MV-4-11 (cell line): ENCODE measurements at places on chromosomes 2 and 18.
A peak's percentile ranks its signal among the peaks of the same experiment; 100 is the strongest.

- DNase-seq: peak; percentile 39
Measured at GRCh38 chr18:26215247-26215970, 10.8 kb upstream of the TAF4B start.

GRCh38 chr18:12960395-12960794, 12.6 kb downstream of the SEH1L start:
- DNase-seq: no peak

GRCh38 chr18:35180455-35180854, 60.4 kb upstream of the ZNF397 start:
- no peak for DNase-seq

GRCh38 chr18:79381811-79382311, 13.9 kb upstream of the NFATC1 start:
- DNase-seq: no peak

GRCh38 chr18:24413148-24413547, 13.3 kb upstream of the IMPACT start:
- DNase-seq: no peak

DNA sequence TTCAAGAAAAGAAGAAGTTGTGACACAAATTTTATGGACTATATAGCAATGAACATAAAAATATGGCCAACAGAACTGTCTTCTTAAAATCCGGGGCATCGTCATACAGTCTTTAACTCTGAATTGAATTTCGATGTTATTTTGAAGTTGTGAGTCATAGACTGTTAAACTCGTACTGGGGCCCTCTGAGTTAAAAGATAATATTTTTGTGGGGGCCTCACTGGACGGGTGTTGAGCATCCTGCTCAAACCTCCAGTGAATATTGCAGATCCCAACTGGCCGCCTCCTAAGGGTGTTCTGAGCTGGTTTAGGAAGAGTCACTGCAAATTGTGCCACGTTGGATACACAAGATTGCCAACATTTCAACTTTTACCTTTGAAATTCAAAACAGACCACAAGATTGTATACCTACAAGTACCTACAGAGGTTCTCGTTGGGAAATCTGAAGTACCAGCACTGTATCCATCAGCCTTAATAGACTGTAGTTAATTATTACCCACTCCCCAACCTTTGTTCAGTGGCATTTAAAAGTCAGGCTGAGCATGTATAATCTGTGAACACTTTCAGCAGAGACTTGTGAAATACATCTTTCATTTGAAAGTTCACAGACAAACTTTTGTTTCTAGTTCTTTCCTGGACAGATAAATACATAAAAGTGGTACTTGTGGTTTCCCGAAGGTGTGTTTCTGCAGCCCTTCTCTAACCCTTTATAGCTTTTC, 27.8 kb downstream of the KLHL23 start:
- no peak for DNase-seq

- DNase-seq: peak; percentile 39
Measured at GRCh38 chr2:112879491-112880041, 31.4 kb upstream of the IL37 start.

- DNase-seq: peak; percentile 87
Measured at GRCh38 chr2:207135801-207136457, 29.8 kb downstream of the KLF7 start.

DNA sequence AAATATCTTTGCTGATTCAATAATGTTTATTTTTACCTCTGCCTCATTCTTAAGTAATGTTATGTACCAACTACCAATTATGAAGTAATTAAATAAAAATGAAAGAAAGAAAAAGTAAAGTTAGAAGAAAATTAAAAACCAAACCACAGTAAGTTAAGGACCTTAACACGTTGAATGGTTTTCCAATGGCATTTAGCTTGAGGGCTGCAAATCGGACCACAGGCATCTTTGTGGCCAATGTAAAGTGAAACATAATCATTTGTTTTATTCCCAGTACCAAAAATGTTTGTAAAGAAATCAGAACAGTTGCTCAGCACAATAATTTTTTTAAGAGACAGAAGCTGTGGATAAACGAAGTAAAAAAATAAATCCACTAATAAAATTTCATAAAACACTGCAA, 1455.5 kb upstream of the ZEB2 start:
- DNase-seq: no peak

DNA sequence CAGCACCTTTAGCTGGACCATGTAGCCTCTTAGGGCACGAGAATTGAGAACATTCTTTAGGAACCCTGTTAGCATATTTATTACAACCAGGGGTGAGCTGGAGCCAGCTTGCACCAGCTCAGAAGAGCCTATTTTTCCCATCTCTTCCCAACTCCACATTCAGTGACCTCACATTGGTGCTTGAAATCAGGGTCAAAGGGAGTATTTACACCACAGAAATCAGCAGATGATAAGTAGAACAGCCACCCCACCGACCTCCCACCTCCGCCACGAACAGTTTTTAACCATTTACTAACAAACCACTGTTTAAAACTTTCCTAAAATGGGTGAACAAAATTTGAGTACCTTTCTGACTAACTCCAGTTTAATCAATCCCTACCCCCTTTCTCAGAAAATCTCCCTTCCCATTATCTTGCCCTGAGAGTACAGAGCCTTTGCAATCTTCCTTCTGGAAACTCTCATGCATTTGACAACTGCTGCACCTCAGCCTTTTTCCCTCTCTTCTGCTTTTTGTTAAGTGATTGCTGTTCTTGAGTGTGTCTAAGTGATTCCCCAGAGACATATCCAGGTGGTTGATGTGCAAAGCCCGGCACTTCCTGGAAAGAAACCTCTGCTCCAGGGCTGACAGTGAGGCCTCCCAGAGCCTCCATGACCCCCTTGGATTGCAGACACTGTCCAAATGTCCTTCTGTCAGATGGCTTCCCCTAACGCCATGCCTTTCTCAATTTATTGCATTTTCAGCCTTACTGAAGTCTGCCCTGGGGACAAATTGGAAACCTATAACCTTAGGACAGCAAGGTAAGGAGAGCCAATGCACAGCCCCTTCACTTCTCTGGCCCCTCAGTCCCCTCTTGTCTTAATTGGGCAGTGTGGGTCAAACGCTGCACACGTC, 389.5 kb upstream of the TNP1 start:
- no peak for DNase-seq

GRCh38 chr2:96539215-96539920, 2.8 kb downstream of the ARID5A start:
- DNase-seq: no peak

- DNase-seq: no peak
Measured at GRCh38 chr2:136647039-136647438, 118.3 kb upstream of the THSD7B start.

GRCh38 chr2:42480402-42480801, 13.4 kb downstream of the KCNG3 start:
- no peak for DNase-seq

DNA sequence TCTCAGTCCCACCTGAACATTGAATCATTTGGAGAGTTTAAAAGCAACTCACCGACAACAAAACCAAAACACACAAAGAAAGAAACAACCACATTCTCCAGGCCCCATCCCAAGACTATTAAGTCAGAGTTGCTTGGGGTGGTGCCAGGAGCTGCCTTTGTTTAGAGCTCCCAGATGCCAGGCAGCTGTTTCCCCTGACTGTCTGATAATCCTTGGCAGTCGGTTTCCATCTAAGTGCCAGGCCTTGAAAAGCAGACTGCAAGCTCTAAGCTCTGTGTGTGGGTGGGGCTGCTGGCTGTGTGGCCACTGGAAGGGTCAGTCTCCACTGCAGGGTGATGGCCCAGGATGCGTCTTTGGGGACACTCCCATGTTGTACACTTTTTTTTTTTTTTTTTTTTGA, 255.3 kb upstream of the AGAP1 start:
- no peak for DNase-seq

- DNase-seq: no peak
Measured at GRCh38 chr2:74148457-74149246, 940 bp upstream of the BOLA3 start.

DNA sequence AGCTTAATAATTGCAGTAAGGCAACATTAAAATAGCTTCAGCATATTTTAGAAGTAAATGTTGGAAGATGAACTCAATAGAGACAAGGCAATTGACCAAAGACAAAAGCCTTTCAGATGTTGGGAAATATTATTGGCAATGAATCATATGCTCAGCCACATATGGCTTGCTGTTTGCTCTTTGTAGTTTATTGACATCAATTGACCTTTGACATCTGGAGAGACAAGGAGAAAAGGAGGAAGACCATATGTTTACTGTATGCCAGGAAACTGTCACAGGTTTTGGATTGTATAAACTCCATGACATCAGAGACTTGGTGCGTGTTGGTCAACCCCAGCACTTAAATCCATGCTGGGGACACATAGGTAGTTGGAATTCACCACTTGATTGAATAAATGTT, 60.6 kb upstream of the SLC16A14 start:
- DNase-seq: peak; percentile 9

DNA sequence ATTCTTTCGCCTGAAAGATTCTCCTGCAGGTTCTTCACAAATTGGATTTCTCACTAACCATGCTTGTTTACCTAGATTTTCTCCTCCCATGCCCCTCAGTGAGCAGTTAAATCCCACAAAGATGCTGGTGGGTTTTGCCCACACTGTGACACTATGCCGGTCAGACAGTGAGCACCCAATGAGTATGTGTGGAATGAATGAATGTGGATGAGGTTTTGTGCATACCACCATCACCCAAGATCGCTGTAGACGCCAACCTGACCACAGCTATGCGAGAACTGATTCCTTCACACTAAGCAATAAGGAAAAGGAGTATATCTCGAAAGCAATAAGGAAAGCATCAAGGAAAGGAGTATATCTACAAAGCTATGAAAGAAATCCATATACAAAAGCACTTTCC, 116.7 kb downstream of the PID1 start:
- no peak for DNase-seq

DNA sequence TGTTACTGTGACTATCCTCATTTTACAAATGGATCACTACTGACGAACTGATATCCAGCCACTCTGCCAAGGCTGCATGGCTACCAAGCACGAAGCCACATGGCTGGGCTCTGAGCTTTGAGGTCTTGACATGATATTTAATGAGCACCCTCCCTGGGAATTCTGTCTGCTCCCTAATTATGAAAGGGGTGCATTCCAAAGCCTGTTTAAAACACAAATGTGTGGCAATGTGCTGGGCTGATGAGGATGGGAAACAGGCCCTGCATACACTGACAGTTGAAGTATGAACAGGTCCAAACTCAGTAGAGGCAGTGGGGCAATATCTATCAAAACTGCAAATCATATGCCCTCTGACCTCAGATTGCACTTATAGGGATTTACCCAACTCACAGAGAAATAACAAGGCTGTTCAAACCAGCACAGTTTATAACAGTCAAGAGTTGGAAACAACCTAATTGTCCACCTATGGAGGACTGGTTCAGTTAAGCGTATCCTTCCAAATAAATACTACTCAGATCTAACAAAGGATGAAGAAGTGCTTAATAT, 20.8 kb downstream of the CDC42EP3 start:
- DNase-seq: no peak

- DNase-seq: no peak
Measured at GRCh38 chr2:8448824-8449556, 232.9 kb upstream of the ID2 start.

- DNase-seq: no peak
Measured at GRCh38 chr2:9958057-9958456, 6.6 kb downstream of the GRHL1 start.

- DNase-seq: no peak
Measured at GRCh38 chr2:2000018-2000723, 255.9 kb upstream of the PXDN start.

- no peak for DNase-seq
Measured at GRCh38 chr2:109247340-109247739, 118.3 kb downstream of the SH3RF3 start.

DNA sequence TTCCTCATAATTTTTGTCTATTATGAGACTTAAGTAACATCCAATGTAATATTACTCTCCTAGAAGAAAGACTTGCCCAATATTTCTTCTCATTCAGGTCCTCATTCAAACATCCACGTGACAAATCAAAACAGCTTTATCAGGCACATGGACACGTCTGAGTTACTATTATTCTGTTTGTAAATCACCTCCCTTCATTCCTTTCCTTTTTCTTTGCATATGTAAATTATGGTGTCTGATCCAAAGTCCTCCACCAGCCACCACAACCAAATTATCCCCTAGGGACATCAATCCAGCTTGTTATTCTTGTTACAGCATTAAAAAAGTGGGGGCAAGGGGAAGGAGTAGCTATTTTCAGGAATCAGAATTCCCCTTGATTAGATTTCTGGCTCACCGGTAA, 7.1 kb downstream of the TMEM163 start:
- no peak for DNase-seq

GRCh38 chr18:3118195-3119010, 101.4 kb downstream of the MYOM1 start:
- DNase-seq: no peak

DNA sequence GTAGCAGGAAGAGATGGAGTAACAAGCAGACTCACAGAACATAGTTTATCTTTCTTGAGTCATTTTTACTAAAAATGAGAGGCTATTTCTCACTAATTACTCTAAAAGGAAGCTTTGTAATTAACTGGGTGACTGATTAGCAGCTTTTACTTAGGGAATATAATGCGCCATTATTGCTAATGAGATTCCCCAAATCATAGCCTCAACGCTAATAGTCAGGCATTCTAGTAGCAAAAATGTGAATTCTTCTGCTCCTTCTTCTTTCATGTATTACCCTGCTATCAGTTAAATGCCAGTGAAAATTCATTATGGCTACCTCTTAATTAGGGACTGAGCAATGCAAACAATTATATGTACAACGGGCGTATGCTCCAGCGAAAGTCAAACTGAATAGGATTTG, 349.8 kb downstream of the CDH19 start:
- no peak for DNase-seq

GRCh38 chr18:77124452-77124922, 8.1 kb downstream of the MBP start:
- DNase-seq: peak; percentile 32

- no peak for DNase-seq
Measured at GRCh38 chr2:181376442-181376841, 80.7 kb upstream of the ITGA4 start.

DNA sequence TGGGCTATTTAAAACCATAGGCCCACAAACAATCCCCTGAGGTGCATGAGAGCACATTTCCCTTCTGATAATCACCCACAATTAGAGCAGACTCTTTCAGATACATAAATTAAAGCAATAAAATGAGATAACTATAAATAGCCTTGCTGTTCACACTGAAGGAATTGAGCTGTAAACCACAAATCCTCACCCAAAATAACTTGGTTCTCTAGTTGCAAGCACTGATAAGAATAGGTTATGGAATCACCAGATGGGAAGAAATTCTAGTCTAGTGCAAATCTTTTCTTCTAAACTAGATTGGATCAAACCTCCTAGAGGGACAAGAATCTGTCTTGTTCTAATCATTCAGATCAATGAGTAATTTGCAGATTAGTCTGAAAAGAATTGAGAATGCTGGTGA, 64.6 kb downstream of the NAB1 start:
- no peak for DNase-seq

DNA sequence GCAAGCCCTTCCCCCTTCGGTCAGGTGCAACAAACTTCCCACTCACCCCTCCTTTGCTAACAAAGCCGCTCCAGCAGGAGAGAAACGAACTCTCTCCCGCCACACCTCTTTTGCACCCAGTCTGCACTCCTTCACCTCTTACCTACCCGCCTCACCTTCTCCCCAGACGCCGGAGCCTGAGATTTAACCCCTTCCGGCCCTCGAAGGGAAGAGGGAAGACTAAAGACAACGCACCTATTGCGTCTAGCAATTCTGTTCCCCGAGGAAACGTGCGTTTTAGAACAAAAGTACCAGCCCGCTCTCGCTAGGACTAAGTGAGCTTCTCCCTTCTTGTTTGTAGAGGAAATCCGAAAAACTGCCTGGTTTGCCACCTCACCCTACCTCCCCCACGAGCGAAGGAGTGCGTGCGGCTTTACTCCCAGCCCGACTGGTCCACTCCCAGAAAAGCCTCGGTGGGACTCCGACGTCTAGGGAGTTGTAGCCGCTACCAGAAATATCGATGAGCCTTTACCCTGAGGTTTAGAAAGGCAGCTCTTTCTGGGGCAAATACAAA, 441 bp upstream of the PEX13 start:
- DNase-seq: peak; percentile 69
